ENCODE measurements at places on chromosomes 11 and 22.
A peak's percentile ranks its signal among the peaks of the same experiment; 100 is the strongest.

DNA sequence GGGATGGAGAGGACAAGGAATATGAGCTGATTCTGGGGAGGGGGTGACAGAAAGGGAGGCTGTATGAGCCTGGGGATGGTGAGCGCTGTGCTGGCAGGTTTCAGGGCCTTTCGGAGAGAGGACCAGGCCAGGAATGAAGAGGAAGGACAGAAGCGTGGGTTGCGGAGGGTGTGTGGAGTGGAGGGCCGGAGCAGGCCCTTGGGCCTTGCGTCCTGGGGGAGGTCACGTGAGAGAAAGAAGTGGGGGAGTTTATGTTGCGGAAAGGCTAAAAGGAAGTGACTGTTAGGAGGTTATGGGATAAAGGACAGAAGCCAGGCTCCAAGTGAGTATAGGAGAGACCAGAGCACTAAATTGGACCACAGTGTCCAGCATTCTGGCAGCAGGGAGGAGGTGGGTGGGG lies 17.5 kb downstream of the BCR start:
- no peak for DNase-seq

- DNase-seq, result no peak
Measured at GRCh38 chr11:117075186-117075585, 23.0 kb downstream of the SIK3 start.

- DNase-seq, result no peak
Measured at GRCh38 chr11:64348383-64349024, 8.5 kb downstream of the CCDC88B start.

DNA sequence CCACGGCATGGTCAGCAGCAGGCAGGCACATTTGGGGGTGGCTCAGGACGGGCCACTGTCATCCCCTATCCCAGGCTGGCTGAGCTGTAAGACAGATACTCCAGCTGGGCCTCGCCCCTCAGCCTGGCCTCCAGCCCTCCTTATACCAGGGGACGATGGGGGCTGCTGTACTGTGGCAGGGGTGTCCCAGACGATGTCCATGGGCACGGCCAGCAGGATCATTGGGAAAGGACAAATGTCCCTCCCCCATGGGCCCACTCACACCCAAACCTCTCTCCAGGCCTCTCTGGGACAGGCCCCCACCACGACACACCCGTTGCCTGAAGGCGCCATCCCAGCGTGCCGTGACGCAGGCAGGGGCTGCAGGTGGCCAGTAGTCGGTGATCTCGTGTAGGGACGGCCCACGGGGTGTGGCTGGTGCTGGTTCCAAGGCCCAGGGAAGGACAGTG lies 1.5 kb upstream of the IL17REL start:
- DNase-seq, result peak; percentile 10

DNA sequence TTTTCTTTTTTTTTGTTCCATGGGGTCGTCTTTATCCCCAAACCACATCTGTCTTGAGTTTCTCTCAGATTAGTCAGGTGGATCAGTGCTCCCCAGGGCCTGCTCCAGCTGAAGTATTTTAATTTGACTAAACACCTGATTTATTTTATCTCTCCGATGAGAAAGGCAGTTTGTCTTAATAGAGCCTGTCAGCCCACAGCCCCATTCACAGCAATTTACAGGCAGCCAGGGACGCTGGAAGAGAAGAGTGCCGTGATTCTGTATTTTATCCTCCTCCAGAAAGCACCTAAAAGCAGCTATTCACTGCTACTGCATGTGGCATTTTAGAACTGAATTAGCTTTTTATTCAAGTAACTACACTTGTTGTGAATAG lies 164.5 kb downstream of the SOX6 start:
- DNase-seq, result no peak

DNA sequence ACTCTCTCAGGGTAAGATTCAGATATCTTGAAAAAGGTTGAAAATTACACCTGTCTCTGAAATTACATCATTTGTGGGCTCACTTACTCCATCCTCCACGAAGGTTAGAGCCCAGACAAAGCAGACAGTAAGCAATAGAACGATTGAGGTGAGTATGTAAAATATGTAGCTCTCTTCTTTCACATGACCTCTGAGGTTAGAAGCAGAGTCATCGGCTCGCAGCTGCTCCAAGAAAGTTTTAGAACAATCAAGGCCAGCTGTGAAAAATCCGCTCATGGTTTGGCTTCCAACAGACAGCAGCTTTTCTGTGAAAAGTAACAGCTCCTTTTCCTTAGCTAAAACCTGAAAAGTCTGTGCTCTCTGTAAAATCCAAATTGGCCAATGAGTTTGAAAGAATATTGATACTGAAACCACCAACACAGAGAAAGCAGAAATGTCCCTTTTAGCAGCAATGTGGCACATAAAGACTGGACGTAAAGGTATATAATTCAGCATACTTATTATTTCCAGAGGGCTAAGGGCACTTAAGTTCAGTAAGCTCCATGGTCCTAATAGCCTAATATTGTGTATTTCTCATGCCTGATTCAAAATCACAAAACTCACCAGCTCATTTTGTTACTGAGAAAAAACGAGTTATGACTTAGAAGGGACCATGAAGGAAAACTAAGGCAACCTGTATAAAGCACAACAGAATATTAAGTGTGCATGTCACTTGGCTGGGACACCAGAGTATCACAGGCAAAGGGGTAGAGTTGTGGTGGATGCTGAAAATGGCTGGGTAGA lies 78.2 kb downstream of the FAM76B start:
- no peak for DNase-seq

DNA sequence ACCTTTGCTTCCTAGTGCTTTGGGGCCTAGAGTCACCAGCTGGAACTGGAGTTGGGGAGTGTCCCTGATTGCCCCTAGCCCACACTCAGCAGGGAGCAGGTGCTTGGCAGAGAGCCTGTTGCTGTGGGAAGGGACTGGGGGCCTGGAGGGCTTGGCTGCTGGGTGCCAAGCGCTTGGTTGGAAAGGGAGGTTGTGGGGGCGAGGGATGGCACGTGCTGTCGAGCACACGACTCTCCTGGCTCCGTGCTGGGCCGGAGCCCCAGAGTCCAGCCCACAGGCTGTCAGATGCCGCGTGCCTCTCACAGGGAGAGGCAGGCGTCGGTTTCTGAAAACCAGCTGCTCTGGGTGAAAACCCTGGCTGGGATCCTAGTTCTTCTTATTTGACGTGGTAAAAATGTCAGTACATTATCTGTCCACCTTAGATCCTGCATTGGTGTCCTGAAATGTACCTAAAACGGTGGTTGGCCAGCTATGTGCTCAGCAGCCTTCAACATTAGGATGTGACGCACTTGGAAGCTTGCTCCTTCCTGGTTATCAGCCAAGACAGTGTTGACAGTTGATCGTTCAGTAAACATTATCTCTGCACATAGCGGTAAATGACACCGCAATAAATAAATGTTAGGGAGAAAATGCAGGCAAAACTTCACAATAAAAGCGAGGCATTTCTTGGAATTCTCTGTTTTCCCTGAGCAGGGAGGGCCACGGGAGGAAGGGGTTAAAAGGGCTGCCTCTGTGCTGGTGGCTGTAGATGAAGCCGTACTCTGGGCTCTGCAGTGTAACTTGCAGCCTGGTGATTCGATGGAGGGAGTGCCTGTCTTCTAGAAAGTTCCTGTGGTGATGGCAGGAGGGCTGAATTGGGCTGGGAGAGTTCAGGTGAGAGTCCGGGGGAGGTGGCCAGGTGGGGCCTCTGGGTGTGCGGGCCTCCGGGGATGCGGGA lies 29.2 kb downstream of the GRAMD4 start:
- DNase-seq, result no peak

DNA sequence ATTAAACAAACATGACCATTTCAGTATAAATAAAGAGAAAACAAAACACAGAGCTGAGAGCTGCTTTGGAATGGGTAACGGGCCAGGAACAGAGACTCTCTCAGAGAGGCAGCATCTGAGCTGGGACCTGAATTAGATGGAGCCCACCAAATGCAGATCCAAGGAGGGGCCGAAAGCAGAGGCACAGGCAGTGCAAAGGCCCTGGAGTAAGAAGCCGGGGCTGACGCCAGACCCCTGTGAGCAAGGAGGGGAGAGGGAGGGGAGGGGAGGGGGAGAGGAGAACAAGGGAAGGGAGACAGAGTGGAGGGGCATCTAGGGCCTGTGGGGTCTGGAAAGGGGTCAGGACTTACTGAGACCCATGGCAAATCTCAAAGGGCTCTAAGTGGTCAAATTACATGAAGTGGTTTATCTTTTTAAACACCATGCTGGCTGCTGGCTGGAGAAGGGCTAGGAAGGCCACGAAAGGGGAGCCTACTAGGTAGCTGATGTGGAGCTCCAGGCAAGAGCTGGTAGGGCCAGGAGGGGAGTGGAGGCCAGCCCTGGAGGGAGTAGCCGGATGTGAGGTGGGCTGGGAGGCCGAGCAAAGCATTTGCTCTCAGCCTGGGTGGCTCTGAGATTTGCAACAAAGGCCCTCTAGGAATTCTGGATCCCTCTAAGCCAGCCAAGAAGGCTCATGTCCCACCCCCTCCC lies 3.2 kb downstream of the OSBPL5 start:
- DNase-seq, result peak; percentile 4

- no peak for DNase-seq
Measured at GRCh38 chr11:35105319-35106079, 33.5 kb upstream of the CD44 start.

GRCh38 chr11:30938810-30939209 lies 352.7 kb upstream of the MPPED2 start:
- no peak for DNase-seq

DNA sequence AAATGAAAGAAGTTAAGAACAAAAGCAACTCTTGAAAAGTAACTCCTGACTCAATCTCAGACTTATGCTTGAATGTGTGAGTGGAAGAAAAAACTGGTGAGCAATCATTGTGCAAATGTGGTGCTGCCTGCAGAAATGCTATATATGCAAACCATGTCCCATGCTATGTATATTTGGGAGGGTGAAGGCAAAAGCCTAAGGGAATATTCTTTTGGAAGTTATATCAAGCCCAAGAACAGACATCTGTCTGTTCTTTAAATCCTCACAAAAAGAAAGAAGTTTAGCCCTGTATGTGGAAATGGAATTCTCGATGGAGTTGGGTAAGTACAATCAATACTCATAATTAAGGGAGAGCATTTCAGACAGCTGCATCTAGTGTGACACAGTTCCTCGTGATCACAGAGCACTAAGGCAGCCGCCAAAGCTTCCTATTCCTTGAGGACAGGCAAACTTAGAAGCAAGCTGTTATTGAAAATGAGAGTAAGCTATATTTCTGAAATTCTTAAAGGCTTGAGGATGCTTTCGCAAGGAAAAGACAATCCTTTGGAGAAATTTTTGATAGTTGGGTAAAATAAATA lies 406.5 kb upstream of the CHORDC1 start:
- no peak for DNase-seq

DNA sequence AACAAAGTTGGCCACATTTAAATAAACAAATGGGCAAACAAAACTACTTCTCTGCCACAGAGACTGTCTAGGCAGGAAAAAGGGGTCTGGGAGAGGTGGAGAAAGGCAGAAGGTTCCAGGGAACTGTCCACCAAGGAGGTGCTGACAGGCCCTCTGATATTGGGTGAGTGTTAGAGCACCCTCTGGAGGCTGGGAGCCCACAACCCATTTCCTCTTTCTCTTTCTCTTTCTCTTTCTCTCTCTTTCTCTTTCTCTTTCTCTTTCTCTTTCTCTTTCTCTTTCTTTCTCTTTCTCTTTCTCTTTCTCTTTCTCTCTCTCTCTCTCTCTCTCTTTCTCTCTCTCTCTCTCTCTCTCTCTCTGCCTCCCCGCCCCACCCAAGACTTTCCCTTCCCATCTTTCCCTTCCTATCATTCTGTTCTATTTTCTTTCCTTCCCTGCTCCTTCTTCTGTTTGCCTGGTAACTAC lies 912.8 kb downstream of the DLG2 start:
- peak; percentile 35 for DNase-seq

GRCh38 chr11:96010683-96011082 lies 86.8 kb upstream of the MTMR2 start:
- no peak for DNase-seq

DNA sequence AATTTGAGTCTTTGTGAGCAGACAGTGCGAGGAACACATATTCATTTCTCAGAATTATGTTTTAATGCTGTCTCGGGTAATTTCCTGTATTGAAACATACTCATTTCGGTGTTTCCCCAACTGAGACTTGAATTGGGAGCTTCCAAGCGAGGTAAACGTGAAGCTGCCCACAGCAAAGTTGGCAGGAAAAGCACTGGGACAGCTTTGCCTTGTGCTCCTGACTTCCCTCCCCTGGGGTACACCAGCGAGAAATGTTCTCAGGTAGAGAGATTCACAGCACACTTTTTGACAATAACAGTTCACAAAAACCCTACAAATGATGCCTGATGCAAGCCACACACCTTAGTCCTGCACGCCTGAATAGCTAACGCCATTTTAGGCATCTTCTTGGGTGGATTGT lies 3.1 kb downstream of the HTR3B start:
- no peak for DNase-seq

- DNase-seq, result no peak
Measured at GRCh38 chr11:120707098-120707497, 195.6 kb downstream of the GRIK4 start.

DNA sequence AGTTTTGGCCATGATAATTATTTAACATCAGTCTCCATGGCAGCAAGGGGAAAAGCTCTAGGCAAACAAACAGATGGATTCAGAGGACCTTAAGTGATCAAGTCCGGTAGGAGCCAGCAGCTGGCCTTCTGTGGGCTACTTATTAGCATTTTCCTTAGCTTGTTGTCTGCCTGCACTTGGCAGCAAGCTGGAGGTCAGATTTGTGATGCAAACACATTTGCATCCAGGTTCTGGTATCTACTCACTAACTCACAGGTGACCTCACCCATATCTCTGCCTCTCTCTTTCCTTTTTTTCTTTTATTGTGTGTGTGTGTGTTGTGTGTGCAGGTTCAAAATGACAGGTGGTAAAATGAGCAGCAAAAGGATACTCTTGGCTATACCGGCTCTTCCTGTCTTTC lies 32.3 kb downstream of the ARHGAP42 start:
- DNase-seq, result no peak

GRCh38 chr22:40593460-40594273 lies 42.9 kb downstream of the MRTFA start:
- DNase-seq, result no peak

DNA sequence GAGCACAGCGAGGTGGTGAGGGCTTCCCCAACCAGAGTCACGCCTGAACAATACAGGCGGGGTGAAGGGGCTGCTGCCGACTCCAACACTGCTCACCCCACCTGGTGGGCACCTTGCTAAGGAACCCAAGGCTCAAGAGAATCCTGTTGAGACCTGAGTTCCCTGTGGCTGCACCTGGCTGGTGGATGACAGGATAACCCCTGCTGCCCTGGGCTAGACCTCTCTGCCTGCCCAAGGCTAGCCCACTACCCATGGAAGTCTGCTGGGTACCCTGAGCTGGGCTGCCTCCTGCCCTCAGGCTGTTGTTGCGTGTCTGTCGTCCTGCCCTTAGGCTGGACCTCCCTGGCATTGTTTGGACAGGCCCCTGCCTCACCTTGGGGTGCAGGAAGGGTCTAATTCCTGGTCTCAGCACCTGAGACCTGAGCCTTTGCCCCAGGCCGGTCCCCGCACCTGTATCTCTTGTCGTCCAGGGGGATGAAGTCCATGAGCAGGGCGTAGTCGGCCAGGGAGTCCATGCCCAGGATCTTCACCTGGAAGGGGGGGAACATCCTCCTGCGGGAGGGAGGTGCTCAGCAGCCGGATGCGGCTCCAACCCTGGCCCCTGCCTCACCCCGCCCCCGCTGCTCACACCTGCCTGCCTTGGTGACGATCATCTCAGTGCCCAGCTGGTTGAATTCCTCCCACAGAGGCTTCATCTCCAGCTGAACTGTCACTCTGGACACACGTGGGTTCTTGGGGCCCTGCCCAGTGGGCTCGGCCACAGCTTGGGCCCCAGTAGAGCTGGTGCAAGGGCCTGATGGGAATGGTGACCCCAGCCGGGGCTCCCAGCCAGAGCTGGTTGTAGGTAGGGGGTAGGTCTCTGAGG lies 4.9 kb upstream of the NUDT8 start:
- no peak for DNase-seq

GRCh38 chr22:37012262-37012904 lies 6.9 kb downstream of the TST start:
- no peak for DNase-seq

- DNase-seq, result no peak
Measured at GRCh38 chr11:118443590-118444218, 7.4 kb downstream of the KMT2A start.
